ENCODE measurements at places on chromosomes 1 and 21.

- DNase-seq: no peak
Measured at GRCh38 chr1:228162286-228163006, 3.2 kb upstream of the IBA57 start.

DNA sequence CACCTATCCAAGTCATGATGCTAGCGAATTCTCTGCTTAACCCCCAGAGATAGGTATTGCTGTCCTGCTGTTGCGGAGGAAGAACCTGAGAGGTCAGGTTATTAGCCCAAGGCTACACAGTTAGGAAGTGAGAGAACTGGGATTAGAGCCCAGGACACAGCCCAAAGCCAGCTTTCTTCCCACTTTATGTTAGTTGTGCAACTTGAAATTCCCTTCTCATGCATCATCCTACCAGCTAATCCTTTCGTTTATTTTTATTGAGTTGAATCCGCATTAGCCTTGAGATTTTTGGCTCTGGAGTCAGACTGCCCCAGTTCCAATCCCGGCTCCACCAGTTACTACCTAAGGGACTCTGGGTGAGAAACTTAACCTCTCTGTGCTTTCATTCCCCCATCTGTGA, 65.4 kb downstream of the PLEKHA6 start:
- no peak for DNase-seq

DNA sequence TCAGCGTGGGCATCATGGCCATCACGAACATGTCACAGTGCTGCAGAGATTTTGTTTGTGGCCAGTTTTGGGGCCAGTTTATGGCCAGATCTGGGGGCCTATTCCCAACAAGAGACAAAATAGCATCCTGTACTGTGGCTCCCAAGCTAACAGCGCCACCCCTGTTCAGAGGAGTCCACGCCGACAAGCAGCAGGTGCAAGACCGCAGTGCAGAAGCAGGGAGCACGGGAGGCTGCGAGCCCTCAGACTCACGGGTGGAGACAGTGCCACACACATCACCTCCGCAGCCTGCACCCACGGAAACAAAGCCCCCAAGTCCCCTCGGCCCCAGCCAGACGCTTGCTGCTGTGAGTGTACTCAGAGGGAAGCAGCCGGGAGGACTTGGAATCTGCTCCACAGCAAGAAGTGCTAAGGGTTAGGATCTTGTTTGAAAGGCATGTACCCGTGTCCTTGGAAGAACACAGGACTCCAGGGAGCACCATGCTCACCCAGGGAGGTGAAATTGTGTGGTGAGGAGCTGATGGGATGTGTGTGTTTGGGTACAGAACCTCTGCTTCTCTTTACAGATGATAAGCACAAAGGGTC, 7.1 kb downstream of the TCP10L start:
- no peak for DNase-seq

- DNase-seq: no peak
Measured at GRCh38 chr1:87872189-87872588, 543.5 kb downstream of the LMO4 start.

DNA sequence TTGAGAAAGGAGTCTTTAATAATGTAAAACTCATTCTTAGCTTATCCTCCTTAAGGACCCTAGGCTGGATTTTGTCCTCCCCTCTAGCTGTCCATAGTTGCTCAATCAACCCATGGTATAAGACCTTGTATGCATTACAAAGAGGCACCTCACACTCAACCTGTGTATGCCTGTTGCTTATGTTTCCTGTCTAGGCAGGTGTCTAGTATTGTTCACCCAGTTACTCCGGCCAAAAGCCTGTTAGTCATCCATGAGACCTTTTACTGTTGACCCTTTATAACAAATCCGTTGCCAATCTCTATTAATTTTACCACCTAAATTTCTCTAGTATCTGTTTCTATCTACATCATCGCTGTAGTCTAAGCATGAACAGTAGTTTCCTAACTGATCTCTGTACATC, 3.7 kb downstream of the LYPLAL1 start:
- DNase-seq: no peak

GRCh38 chr1:78102082-78102481, 56.3 kb downstream of the GIPC2 start:
- no peak for DNase-seq

GRCh38 chr21:40489001-40489400, 358.0 kb downstream of the DSCAM start:
- no peak for DNase-seq

DNA sequence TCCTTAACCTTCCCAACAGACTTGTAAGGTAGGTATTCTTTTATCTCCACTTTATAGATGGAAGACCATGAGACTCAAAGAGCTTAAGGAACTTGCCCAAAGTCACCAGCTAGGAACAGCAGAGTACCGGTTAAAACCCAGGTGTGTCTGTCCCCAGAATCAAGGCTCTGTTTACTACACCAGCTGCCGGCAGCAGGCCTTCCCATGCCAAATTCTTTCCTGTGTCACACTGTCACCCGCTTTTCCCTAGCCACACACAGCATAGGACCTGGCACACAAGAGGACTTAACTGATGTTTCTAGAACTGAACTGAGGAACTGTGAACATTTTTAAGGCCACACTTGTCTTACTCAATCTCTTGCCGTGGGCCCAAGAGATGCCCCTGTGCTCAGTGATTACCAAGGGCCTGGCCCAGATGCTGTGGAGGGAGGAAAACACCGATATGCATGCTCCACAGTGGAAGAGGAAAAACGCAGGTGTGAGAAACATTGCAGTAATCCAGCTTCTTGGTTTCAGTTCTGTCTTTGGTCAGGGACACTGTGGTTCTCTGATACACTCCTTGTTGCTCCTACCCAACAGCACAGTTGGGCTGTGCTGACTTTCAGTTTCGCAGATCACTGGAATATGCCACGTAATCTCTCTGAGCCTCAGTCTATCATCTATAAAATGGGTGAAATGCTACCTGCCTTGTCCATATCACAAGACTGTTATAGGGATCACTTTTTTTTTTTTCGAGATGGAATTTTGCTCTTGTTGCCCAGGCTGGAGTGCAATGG, 13.9 kb upstream of the LY9 start:
- DNase-seq: no peak

- no peak for DNase-seq
Measured at GRCh38 chr1:23556635-23557470, 2.4 kb downstream of the ID3 start.

DNA sequence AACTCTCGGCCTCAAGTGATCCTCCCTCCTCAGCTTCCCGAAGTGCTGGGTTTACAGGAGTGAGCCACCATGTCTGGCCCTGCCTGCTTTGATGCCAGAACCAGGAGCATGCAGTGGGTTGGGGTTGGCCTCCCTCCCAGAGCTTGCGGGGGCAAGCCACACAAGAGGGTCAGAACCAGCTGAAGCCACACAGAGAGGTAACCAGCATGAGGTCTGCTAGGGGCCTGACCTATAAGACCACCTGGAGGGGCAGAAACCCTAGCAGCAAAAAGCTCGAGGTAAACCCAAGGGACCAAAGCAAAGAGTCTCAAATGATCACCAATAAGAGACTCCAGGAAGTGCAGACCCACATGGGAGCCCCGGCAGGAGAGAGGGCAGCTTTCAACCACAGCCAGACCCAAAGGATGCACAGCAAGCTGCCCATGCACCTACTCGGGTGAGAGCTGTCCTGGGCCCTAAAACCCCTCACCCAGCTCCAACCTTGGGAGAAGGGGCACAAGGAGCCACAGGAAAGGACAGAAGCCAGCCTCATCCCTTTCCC, 81.2 kb downstream of the TOMM20 start:
- DNase-seq: no peak

DNA sequence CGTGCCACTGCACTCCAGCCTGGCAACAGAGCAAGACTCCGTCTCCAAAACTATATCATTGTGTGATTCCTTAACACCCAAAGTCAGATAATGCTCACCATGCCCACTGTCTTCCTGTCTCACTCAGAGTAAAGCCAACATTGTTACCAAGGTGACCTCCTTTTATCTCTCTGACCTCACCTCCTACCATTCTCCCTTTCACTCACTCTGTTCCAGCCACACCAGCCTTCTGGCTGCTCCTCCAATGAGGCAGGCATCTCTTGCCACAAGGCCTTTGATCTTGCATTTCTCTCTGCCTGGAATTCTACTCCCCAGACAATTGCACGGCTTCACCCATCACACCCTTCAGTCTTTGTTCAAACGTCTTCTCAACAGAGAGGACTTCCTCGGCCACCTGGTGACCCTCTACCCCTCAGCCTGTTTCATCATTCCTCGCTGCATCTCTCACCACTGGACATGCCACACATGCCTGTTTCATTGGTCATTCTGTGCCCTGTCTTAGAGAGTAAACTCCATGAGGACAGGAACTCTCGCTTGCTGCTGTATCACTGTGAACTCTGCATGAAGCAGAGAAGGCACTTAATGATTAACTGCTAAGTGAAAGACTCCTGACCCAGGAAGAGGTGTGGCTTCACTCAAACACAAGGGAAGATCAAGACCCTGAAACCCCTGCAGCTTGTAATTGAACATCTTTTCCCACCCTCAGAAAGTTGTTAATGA, 67.1 kb upstream of the CAPZB start:
- DNase-seq: no peak

DNA sequence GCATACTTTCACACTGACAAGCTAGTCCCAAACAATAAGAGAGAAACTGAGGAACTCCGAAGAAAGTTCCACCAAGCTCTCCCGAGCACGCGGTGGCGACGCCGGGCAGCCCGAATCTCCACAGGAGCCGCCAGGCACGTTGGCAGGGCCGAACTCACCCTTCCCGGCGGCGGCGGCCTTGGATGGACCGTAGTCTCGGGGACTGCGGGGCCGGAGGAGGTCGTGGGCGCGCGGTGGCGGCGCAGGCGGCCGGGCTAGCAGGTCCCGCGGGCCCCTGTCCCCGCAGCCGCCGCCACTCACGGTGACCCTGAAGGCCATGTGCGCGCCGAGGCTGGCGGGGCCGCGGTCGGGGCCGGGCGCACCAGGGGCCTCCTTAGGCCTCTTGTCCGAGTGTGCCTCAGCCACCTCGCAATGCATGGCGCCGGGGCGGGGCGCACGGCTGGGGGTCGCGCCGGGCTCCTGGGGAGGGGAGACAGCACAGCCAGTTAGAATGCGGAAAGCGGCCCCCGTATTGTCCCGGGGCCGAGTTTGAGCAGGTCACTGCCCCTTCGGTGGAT, 1.2 kb downstream of the GLIS1 start:
- DNase-seq: no peak

DNA sequence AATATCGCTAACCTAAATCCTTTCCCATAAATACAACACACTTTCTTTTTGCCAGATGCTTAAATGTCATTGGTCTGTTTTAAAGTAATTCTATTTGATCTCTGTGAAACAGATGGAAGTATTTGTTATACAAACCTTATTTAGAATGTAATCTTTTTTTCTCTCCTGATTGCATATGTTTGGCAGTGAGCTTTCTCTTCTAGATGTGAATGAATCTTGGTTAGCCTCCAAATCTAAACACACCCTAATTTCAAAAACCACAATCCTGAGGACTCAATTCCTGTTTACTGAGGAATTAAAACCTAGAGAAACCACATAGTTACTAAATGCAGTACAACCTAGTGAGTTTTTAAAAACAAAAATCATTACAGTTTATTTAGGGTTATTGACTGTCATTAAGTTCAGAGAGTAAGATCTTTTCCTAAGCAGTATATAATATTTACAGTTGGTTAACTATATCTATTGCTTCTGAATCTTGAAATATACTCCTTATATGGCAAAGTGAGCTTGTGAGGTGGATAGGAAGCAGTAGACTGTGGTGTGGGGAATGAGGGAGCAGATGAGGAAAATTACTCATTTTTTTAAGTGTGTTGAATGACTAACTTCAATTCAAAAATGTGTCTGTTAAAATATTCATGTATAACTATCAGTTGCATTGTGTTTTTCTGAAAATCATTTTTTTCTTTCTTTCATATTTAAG, 218.7 kb downstream of the FMN2 start:
- DNase-seq: no peak

GRCh38 chr1:147273409-147274336, 31.2 kb downstream of the CHD1L start:
- DNase-seq: no peak

DNA sequence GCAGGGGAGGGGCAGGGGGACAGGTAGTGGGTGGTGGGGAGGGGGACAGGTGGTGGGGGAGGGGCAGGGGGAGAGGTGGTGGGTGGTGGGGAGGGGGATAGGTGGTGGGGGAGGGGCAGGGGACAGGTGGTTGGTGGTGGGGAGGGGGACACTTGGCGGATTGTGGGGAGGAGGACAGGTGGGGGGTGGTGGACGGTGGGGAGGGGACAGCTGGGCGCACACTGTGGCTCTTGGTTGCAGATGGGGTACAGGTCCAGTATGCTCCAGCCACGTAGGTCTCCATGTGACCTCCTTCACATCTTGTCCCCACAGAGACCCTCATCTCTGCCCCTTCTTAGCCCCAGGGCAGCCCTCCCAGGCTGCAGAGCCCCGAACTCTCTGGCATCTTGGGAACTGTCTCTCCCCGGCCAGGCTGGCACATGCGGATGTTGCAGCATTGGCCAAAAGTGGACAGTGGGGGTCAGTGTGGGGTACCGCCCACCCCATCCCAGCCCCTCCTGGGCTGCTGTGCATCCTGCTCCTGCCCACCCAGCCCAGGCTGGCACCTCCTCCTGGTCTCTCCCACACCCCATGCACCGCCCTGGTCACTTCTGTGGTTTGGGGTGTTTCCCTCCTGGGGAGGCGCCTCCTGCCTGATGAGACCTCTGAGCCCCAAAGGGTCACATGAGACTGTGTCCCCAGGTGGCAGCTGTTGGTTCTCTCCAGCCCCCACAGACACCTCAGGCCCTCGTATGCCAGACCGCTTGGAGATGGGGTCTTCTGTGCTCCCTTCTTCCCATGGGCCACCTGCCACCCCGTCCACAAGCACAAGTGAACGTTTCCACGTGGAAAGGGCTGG, 7.6 kb upstream of the SLC19A1 start:
- no peak for DNase-seq

- no peak for DNase-seq
Measured at GRCh38 chr1:219931033-219931432, 2.7 kb upstream of the SLC30A10 start.

Measured in activated naive CD4-positive, alpha-beta T cell (primary cell).